ENCODE measurements at places on chromosomes 3 and 15. TPM values are rescaled to one million over a fixed set of nuclear protein-coding genes. Genes with fewer than 3 reads are reported as not detected.

TMEM207 gene
- total RNA-seq, result not detected

GRCh38 chr3:100073714-100074307 is 40.5 kb downstream of the FILIP1L start:
- peak; percentile 16 for DNase-seq

DNA sequence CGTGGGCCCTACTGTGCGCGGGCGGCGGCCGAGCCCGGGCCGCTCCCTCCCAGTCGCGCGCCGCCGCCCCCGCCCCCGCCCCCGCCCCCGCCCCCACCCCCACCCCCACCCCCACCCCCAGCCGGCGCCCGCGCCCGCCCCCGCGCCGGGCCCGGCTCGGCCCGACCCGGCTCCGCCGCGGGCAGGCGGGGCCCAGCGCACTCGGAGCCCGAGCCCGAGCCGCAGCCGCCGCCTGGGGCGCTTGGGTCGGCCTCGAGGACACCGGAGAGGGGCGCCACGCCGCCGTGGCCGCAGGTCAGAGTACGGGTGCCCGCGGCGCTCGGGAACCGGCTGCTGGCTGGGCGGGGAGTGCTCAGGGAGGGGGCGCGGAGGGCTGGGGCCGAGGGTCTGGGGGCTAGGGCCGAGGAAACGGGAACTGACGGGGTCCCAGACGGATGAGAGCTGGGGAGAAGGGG is 1.1 kb upstream of the PPARG start:
- DNase-seq, result no peak

DNA sequence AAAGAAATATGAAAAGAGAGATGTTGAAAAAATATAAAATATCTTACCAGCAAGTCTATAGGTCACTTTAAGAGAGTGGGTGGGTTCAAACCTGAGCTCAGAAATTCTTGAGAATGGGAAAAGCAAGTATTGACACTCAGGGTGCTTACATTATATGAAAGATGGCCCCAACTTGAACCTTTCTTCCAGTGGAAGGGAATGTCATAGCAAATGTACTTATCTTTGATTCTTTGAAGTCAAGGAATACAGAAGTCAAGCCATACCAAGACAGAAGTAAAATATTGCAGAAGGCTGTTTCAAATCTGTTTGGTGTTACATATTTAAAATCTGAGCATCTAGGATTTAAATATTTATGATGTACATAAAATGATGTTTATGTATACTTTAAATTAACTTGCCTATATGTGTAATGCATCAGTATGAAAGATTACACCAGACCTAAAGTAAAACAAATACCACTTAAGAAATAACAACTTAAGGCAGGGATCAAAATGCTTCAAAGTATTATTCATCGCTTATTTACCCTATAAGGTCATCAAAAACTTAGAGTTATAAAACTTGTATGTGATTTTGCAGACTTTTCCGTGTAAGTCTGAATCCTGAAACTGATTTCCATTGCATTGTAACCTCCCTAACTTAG is 8.7 kb downstream of the MME start:
- no peak for DNase-seq

DNA sequence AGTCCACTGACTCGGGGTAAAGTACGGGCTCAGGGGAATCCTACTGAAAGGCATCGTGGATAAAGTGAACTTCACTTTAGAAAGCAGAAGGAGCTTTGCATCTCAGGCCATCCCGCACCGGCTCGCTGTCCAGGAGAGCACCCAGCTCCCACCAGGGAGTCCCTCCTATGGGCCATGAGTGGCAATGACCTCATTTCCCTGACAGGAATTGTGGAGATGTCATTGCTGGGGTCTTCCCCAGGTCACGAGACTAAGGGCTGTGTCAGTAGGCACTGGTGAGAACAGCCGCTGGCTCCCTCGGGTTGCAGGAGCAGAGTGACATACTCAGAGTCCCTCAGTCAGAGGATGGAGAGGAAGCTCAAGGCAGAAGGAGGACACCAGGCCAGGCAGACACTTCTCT is 97.3 kb downstream of the XXYLT1 start:
- no peak for DNase-seq

DNA sequence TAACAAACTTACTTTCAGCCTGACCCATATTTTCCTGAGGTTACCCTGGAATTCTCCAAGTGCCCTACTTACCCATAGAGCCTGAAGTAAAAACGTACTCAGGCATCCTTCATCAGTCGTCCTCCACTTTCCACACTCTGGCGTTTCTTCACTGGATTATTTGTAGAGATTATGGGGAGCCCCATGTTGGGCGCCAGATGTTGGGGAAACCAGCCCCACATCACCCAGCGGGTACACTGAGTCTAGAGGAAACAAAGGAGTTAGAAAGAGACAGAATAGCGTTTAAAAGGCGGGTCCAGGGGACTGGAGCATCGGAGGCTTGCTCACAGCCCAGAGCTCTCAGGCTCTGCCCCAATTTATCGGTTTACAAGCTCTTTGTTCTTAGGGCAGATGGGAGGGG is 9.7 kb upstream of the SLC28A2 start:
- DNase-seq, result no peak

GRCh38 chr3:66723231-66723630 is 222.4 kb upstream of the LRIG1 start:
- DNase-seq, result no peak
